Activated T-cell treated with anti-CD3 and anti-CD28 coated beads, Interleukin-2, amount 50 U/mL, for 24 hours (primary cell): ENCODE measurements at places on chromosomes 6 and 20.

- no peak for DNase-seq
Observed at GRCh38 chr6:46684771-46685170, 2.9 kb upstream of the TDRD6 start.

DNA sequence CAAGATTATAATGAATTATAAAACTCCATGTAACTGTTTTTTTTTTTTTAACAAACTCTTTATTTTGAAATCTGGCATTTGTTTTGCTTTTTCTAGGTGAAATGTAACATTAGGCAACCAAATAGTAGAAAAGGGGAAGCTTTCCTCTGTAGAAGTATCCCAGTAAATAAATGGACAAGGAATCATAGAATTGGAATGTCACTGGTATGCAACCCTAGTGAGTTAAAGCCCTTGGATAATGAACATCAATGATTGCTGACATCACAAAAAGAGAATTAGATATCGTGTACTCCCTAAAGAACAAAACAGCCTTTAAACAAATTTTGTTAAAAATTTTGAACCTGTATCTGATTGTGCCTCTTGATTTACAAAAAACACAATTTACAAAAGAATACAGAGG, 93.9 kb upstream of the OGFRL1 start:
- DNase-seq = no peak

DNA sequence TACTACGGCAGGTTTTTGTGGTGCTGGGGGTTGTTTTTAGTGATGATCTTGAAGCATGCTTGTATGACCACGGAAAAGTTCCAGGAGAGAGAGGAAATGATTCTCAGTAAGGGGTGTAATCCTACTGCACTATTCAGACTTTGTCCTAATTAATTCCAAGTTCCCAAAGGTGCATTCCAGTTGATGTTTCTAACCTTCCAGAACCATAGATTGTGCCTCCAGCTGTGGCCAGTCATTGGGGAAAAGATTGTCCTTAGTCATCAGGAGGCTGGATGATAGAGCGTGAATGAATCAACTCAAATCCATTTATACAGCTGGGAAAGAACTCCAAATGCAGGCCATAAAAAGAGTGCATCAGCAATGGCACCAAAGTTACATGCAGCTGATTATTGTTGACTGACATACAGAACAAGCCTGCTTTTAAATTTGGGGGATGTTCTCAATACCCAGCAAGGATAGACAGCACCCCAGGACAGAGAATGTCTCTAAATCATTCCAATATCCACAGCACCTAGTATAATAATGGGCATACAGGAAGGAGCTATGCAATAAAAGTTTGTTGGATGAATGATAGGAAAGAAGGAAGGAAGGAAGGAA, 27.8 kb upstream of the PKHD1 start:
- DNase-seq = no peak

- no peak for DNase-seq
Observed at GRCh38 chr6:39471954-39472659, 149.6 kb upstream of the KCNK16 start.

DNA sequence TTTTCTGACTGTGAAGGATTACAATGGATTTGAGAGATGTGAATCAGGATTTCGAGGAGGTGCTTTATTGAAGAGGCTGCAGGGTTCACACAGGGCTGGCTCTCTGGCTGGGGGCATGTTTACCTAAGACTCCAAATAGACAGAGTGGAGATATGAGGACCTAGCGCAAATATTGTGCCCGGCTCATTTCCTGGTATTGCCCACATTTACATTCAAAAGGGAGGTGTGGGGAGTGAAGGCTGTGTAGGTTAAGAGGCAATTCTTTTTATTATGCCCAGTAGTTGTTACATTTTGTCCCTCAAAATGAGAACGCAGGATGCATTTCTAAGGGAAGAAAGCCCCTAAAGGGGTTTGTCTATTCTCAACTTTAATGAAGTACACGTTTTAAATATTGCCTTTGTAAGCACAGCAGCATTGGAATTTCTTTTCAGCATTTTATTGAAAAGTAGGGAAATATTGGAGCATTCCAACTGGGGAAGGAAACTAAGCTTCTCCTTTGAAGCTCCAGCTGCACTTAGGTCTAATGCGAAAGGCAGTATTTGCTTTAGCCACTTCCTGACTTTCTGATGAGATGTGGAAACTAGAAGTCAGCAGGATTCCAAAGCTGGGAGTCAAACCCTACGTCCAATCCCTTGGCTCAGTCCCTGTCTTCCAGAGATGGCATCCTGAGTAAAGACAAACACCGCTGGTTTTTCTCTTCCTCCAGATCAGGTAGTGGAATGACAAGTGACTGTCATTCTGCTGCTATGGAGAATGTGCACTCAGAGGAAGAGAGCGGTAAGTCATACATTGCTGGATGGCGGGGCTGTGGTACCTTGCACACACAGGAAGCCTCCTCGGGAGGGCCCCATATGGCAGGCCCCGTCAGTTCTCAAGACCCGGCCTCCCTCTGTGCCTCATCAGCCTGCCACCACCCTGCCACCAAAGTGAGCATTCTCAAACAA, 70.7 kb downstream of the MYB start:
- no peak for DNase-seq

DNA sequence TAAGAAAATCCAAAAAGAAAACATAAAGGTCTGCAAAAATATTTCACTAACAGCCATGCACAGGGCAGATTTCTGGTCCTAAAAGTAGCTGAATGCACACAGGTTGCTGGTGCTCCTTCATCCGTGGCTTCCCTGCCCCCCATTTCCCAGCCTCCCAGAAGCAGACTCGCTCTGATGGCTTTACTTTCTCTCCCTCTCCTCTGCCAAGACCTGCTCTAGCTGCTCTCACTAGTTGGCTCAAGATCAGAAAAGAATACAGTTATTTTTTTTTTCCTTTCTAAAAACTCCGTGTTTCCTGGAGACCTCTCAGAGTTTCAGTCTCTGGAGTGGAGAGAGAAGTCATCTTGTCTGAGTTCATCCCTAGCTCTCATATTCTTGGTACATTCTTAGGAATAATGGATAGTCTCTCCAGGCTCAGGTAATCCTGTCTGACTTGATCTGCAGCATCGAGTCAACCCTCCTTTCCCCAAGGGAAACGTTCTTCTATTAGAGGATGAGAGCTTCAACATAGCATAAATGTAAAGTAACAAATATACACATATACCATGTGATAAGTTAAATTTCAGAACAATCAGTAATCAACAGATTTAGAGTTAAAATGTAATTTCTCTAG, 214.2 kb downstream of the TBC1D7 start:
- no peak for DNase-seq

- no peak for DNase-seq
Observed at GRCh38 chr6:14086701-14087100, 30.9 kb upstream of the CD83 start.

- DNase-seq = no peak
Observed at GRCh38 chr6:41470029-41470330, 76.2 kb upstream of the FOXP4 start.

DNA sequence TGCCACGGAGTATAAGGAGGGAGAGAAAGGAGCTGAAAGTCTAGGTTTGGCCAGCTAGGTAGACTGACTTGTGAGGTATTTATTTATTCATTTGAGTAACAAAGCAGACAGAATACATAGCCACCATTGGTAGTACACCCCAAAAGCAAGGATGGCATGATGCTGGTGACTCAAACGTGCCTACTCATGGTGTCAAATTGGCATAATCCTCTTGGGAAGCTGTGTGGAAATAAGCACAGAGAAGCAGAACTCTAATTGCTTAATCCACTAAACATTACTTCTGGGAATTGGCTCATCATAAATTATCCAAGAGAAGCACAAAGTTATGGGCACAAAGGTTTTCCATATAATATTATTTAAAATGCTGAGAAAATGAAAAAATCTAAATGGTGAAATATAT, 2.5 kb downstream of the DEFB132 start:
- DNase-seq = no peak

DNA sequence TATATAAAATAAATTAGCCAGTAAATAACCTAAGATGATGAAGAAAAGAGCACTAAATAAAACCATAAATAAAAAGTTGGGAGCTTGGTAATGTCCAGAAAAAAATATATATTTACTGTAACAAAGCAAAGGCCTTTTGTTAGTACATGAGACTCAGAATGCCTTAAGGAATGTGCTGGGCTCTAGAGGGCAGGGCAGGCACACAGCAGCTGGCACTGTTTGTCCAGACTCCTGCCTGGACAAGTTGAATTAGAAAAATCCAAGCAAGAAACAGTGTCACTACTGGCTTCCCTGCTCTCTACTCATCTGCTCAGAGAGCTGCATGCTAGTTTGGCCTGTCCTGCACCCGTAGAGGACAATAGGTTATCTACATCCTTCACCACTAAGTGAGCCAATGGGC, 8.8 kb downstream of the DEFB129 start:
- no peak for DNase-seq
